ENCODE measurements at places on chromosomes 12 and 14.

- no peak for DNase-seq
These were observed 550.0 kb upstream of the TBX3 start for GRCh38 chr12:115233891-115234543.

DNA sequence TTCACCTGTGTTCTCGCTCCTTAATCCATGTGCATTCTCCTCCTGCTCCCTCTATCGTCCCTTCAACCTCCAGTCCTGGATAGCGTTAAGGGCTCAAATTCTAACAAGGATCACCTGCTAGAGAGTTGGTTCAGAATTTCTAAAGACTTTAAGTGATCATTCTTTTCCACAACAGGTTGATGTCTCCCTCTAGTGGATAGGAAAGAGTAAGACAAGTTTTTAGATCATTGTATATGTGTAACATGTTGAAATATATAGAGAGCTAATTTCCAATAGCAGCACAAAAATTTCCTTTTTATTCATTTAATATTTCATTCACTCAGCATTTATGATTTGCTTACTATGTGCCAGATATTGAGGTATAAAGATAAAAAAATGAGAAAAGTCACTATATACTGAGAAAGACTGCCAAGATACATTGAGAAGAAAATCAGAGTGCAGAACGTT is 9.3 kb upstream of the ESR2 start:
- DNase-seq: no peak

DNA sequence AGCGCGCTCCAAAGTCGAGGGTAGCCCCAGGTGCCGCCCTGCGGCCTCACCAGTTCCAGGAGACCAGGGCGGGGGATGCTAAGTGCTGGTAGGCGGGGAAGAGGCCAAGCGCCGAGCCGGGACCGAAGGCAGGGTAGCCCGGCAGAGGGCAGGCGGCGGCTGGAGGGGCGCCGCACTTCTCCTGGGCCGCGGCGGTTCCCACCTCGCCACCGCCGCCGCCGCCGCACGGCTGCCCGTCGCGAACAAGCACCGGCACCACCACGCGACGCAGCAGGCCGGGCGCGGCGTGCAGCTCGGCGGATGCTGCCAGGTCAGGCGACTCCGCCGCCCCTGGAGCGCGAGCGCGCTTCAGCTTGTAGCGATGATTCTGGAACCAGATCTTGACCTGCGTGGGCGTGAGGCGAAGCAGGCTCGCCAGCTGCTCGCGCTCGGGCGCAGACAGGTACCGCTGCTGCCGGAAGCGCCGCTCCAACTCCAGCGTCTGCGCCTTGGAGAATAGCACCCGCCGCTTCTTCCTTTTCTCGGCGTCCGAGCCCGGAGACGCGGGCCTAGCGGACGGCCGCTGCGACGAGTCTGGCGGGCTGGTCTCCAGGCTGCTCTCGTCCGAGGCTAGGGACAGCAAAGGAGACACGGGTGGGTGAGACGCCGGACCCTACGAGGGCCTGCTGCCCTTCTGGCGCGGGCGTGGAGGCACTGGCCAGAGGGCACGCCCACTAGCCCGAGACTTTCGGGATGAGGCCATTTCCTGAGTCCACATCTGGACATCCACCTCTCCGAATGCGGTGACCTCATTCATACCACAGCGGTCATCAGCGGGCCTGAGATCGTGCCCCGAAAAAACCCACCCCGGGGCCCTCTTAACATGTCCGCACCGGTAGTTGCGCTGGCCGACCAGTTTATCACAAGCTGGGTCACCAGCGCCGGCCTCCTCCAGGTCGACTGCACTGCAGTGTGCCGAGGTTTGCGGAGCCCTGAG is 1.3 kb downstream of the NKX2-8 start:
- no peak for DNase-seq

DNA sequence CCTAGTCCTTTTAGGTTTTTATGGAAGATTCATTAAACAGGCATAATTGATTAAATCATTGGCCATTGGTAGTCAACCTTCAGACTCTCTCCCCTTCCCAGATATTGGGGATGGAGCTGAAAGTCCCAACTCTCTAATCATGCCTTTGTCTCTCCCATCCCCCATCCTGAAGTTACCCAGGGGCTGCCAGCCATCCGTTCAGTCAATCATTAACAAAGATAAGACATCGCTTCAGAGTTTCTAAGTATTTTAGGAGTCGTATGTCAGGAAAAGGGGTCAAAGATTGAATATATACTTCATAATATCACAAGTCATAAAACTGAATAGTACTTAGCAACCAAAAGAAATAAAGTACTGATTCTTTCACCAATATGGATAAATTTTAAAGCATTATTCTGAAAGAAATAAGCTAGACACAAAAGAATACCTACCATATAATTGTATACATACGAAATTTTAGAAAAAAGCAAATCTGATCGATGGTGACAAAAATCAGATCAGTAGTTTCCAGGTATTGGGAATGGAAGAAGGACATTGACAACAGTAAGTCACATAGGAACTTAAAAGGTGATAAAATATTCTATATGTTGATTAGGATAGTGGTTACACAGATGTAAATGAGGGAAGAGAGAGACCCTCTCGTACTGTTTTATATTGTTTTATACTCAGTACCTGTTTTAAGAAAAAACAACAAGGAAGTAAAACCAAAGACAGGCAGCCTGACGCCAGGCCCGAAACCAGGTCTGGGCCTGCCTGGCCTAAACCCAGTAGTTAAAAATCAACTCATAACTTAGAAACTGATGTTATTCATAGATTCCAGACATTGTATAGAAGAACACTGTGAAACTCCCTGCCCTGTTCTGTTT is 414.4 kb downstream of the DAD1 start:
- no peak for DNase-seq

- DNase-seq: no peak
These were observed 20.2 kb downstream of the ADGRD1 start for GRCh38 chr12:130973906-130974305.

DNA sequence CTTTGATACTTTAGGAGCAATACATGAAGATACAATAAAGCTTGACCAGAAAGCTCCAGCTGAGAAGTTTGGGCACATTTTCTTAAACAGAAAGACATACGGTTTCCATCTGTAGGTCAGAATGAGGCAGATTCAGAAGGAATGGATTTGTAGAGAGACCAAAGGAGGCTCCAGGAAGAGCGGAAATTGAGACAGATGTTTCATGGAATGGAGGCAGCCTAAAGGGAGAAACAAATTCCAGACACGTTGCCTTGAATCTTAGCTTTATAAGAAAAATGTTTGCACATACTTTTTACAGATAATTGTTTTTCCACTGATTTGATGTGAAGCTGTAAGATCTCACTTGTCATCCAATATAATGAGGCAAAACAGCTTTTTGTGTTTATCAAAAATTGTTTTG is 24.8 kb downstream of the EPYC start:
- no peak for DNase-seq

GRCh38 chr12:2613326-2614073 is 181.3 kb upstream of the FKBP4 start:
- DNase-seq: no peak

GRCh38 chr12:122182887-122183587 is at the start of gene LRRC43:
Gene LRRC43, plus strand, starts transcription at chr12:122183123. Its CDS starts 22 bp downstream, at chr12:122183145.
- no peak for DNase-seq

DNA sequence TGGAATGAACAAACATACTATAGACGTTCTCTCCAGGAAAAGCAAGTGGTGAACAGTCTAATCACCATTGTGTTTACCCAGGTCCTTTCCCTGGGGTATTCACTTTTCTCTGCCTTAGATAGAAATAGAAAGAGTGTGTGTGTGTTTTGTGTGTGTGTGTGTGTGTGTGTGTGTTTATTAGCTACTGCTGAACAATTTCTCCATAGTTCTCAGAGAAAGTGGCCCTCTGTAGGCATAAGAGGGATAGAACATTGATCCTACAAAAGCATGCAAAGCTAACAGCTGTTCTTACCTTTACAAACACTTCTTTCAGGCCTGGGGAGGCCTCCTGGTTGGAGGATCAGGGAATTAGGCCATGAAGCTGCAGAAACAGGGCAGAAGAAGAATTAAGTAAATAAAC is 665.7 kb upstream of the TBX3 start:
- no peak for DNase-seq

DNA sequence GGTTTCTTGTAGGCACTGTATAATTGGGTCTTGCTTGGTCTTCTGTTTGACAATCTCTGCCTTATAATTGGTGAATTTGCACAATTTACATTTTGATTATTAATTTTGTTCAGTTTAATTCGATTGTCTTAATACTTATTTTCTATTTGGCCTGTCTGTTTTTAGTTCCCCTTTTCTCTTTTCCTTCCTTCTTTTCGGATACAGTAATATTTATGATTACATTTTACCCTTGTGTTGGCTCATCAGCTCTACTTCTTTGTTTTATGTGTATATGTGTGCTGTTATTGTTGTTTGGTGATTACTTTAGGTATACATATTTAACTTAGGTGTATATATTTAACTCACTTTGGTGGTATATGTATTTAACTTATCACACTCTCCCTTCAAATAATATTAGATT is 12.8 kb upstream of the BEGAIN start:
- DNase-seq: no peak

DNA sequence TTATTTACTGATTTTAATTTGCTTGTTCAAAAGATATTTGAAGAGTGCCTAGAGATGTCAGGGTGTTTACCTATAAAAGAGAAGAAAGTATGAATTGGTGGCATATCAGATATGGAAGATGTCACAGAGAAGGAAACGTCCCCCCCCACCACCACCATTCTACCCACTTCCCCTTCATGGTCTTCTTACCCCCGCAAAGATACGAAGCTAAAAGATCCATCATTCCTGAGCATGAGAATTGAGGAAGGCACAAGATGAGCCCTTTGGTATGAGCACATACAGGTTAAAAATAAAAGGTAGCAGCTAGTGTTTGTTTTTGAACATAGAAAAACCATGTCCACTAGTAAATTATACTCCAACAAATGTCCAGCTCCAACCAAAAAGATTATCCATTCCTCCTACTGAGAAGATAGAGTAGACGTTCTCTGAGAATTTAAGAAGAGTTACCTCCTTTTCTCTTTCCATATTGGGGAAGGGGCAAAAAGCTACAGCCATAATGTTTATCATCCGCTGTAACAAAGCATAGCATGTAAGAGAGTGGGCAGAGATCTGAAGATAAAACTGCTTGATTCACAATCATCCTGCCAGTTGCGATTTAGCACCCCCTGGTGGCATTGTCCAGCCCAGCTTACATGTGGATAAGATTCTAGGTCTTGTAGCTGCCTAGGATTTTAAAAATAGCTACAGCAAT is 29.1 kb downstream of the NFYB start:
- DNase-seq: peak; percentile 79

DNA sequence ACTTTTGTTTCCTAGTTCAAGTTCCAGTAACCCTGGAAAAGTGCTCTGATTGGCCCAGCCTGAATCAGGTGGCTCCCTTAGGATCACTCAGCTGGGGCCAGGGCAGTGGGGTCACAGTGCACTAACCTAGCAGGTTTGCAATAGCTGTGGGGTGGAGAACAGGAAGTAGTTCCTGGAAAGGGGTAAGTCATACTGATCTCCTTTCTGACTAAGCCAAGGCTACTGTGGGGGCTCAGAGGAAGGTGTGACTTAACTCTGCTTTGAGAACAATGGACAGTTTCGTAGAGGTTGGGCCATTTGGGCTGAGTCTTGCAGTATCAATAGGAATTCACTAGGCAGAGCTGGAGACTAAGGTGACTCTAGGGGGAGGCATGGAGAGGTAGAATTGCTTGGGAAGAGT is 89.4 kb downstream of the KIF26A start:
- DNase-seq: no peak

DNA sequence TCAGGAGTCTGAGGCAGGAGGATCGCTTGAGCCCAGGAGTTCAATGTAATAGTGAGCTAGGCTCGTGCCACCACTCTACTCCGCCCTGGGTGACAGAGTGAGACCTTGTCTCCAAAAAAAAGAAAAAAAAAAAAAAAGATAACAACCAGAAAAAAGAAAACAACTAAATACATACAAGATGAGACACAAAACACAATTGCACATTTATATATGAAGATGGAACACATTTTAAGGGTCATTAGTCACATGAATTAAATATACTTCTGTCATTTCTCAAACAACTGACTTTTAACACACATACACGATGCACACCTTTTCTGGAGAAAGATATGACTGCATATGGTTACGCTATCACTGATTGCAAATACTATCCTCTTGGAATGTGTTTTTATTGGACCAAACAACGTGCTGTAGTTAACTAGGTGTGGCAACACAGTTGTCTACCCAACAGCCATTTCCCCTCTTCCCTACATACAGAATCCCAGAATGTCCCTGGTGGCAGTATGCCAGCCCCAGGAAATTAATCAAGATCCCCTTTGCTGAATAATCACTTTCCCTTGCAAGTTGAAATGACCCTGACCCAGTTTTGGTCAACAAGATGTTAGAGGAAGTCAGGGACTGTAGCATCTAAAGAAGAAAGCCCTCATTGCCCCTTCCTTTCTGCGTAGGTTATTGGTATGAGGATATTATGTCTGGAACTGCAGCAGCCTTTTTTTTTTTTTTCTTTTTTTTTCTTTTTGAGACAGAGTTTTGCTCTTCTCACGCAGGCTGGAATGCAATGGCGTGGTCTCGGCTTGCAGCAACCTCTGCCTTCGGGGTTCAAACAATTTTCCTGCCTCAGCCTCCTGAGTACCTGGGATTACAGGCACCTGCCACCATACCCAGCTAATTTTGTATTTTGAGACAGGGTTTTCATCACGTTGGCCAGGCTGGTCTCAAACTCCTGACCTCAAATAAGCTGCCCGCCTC is 5.6 kb upstream of the MYL6B start:
- DNase-seq: no peak

GRCh38 chr12:6222078-6222654 is 22.0 kb downstream of the CD9 start:
- DNase-seq: no peak

- DNase-seq: no peak
These were observed 1613.4 kb upstream of the SEL1L start for GRCh38 chr14:83147006-83147405.

DNA sequence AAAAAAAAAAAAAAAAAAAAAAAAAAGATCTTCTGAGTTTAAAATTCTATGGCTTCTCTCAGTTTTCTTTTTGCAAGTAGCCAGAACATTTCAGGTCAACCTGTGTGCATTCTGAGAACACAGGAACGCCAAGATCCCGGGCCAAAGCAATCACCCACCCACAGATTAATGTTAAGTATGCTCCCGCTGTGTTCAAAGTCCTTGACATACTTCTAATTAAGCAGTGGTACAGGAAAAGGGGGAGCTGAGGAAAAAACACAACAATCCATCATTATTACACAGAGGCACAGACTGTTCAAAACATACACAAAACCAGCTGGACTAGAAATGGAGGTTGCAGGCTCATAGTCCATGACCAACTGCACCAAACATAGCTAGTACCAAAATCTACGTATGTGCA is 2.8 kb downstream of the FBXO21 start:
- DNase-seq: no peak

- DNase-seq: no peak
These were observed 8.9 kb downstream of the CDKN1B start for GRCh38 chr12:12725956-12726554.

- DNase-seq: no peak
These were observed 2.3 kb upstream of the DIO2 start for GRCh38 chr14:80213602-80214001.

- no peak for DNase-seq
These were observed 205.6 kb upstream of the RGS6 start for GRCh38 chr14:71726580-71727021.

Measured in activated CD4-positive, CD25-positive, alpha-beta regulatory T cell (primary cell).